ENCODE measurements at places on chromosomes 5 and 9. TPM values are rescaled to one million over a fixed set of nuclear protein-coding genes. Genes with fewer than 3 reads are reported as not detected.

GRCh38 chr9:112546149-112547012, 59.8 kb downstream of the KIAA1958 start:
- no peak for DNase-seq

The LECT2 gene
- total RNA-seq = not detected

The SLCO6A1 gene
- not detected for total RNA-seq

- no peak for DNase-seq
These were observed 19.1 kb downstream of the CAMSAP1 start for GRCh38 chr9:135888126-135888765.

The TLN1 gene
- 448 TPM for total RNA-seq

DNA sequence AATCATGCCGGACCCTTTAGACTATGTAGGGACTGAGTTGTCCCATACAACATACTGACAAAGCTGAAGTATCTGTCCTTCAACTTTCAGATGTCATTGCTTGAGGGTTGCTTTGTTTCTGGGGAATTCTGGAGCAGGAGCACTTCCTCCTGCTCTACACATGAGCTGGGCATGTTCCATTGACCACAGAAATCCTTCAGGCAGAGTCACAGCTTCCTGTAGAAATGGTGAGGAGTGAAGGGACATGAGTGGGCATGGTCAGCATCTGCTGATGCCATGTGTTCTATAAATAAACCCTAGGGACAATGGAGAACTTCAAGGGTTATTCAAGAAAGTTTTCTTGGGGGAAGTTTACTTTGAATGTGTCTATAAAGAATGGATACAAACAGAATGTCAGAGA, 296.6 kb upstream of the FBXL7 start:
- no peak for DNase-seq

- peak; percentile 35 for DNase-seq
These were observed 291.8 kb upstream of the DAB2 start for GRCh38 chr5:39716532-39717028.
